ENCODE measurements at places on chromosomes 16 and 17.
A peak's percentile ranks its signal among the peaks of the same experiment; 100 is the strongest.

DNA sequence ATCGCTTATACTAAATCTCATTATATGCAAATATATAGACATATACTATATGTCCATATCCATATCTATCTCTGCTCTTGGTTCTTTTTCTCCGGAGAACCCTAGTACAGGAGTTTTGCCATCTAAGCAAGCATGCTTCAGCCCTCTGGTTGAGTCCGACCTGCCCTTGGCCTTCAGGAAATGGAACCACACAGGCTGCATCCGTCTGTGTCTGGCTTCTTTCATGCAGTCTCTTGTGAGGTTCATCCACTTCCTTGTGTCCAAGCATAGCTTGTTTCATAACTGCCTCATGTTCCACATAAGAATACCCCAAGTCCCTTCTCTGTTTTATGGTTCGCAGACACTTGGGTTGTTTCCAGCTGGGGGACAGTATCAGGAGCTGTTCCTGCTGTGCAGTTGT lies 16.8 kb downstream of the SNX20 start:
- no peak for DNase-seq

DNA sequence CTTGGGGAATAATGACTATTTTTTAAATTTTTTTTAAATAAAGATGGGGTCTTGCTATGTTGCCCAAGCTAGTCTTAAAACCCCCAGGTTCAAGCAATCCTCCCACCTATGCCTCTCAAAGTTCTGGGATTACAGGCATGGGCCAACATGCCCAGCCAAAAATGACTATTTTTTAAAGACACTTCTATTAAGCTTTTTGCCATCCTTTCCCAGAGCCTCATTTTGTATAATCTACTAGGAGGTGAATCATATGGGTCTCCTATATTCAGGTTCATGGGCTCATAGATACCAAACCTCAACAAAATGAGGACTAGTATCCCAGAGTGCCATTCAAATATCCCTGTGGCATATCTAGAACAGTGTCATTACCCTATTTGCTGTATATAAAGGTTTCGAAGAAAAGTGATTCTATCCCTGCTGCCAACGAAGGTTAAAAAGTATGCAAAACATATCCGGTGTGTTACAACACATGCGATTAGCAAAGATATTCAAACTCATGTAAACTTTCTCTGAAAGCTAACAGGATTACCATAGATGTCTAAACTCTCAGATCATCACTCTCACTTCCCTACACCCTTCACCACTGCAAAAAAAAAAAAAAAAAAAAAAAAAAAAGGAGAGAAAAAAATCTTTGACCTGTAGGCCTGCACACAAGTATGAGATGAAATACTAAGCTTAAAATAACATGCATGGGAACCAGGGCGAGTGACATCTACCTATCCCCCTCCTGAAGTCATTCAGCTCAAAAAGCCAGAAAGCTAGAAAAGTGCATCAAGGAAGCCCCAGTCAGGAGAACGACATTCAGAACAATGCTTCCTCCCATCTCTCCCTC lies 23.5 kb downstream of the XPO6 start:
- no peak for DNase-seq

- no peak for DNase-seq
These were observed 166.3 kb downstream of the CMIP start for GRCh38 chr16:81610936-81611335.

GRCh38 chr16:72502594-72503005 lies 330.6 kb upstream of the PMFBP1 start:
- no peak for DNase-seq

GRCh38 chr16:87487361-87487924 lies 5.4 kb downstream of the ZCCHC14 start:
- DNase-seq = no peak

DNA sequence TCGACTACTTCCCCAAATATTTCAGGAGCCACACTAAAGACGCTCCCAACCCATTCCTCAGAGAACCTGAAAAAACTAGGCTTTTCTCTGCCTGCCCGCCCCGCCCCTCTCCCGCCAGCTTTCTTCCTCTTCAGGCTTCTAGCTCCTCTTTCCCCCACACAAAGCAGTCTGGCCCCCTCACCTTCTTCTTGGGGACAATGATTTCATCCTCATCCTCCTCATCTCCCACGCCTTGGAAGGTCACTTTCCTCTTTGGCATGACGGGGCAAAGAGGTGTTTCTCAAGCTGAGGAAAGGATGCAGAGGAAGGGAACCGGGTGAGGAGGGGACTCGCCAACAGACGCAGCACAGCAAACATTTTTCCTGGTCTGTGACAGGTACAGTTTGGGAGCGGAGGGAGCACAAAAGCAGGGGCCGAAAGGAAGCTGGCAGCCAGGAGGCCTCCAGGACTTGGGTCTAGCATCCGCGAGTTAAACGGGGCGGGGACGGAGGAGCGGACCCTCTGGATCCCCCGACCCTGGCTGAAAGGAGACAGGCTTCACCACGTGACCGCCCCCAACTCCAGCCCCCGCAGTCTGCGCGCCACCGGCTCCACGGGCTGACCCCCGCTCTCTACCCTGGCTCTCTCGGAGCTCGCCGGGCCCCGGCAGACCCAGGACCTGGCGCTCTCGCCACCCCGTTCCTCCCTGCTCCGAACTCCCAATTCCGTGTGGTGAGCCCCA lies 525 bp downstream of the CD2BP2 start:
- no peak for DNase-seq

DNA sequence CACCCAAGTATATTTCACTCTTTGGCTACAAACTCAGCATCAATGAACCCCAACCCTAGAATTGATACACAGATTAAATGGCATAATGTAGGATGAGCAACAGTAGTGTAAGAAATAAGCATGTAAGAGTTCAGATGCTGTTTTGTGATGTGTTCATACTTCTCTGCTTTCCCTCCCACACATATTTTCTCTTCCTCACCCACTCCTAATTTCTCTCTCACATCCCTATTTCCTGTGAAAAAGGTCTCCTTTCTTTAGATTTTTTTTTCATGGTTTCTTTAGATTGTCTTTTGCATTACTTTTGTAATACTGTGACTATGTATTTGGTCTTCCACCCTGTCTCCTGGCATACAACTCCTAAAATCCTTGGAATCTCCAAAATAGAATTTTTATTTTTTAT lies 21.7 kb downstream of the CREBBP start:
- no peak for DNase-seq

GRCh38 chr17:3738562-3739295 lies 15.0 kb downstream of the HASPIN start:
- DNase-seq = no peak

GRCh38 chr16:8581831-8582580 lies 8.3 kb downstream of the TMEM114 start:
- peak; percentile 52 for DNase-seq

DNA sequence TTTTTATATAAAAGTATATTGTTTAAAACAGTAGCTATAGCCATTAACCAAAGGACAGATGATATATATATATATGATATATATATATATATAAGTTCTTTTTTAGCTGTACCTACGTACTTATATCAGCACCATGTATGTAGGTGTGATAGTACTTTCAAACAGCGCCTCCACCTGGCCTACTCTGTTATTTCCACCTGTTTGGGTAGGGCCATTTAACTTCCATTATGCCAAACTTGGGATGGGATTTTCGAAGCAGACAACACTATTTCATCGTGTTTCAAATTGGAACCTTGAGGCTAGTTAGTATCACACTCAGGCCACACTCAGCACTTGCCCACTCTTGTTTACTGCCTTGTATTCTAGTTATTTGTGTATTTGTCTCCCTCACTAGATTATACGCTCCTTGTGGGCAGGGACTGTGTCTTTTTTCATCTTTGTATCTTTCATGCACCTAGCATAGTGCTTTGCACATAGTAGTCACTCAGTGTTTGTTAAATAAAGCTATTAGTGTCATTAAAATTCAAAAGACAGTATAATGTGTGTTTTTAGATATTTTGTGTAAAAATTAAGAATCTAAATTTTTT lies 11.8 kb upstream of the CLTC start:
- no peak for DNase-seq

- DNase-seq = peak; percentile 45
These were observed 658 bp downstream of the SYNRG start for GRCh38 chr17:37608351-37609169.

GRCh38 chr16:9139965-9140364 lies 48.5 kb downstream of the HAPSTR1 start:
- DNase-seq = no peak

DNA sequence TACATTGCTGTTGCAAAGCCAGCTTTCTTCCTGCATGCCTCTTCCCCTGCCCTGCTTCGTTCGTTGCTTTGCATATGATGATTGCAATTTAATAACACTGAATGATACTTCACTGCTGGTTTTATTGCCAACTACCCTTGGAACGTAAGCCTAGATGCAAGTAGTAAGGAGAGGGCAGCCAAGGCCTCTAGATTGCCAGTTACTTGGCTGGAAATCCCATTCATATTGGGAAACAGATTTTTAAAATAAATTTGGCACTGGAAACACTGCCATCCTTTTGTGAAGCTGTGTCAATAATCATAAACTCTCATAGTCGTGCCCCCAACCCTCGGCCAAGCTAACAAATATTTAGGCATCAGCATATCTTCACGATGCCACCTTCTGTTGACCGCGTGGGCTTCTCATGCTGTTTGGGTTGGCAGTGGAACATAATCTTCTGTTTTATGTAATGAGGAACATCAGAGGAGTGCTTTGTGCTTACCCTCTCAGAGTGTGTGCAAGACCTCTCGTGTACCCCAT lies 86.5 kb downstream of the MAP2K6 start:
- no peak for DNase-seq

GRCh38 chr16:26856271-26856670 lies 210.5 kb upstream of the C16orf82 start:
- peak; percentile 8 for DNase-seq

DNA sequence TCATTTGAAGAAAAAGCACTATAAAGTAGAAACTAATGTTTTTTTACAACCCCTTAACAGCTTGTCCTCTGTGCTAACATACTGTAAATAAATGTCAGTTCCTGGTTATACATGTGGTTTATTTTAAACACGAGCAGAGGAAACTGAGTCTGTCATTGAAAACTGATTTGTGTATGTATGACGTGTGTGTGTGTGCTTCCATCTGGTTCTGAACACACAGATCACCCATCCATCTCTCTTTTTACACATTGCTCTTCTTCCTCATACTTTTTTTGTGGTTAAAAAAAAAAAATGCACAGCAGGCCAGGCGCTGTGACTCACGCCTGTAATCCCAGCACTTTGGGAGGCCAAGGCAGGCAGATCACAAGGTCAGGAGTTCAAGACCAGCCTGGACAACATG lies 49.5 kb downstream of the ZNF423 start:
- DNase-seq = no peak

GRCh38 chr16:80564394-80564793 lies 23.6 kb downstream of the DYNLRB2 start:
- DNase-seq = no peak

- DNase-seq = no peak
These were observed 194.3 kb downstream of the ZNF423 start for GRCh38 chr16:49661465-49662187.

DNA sequence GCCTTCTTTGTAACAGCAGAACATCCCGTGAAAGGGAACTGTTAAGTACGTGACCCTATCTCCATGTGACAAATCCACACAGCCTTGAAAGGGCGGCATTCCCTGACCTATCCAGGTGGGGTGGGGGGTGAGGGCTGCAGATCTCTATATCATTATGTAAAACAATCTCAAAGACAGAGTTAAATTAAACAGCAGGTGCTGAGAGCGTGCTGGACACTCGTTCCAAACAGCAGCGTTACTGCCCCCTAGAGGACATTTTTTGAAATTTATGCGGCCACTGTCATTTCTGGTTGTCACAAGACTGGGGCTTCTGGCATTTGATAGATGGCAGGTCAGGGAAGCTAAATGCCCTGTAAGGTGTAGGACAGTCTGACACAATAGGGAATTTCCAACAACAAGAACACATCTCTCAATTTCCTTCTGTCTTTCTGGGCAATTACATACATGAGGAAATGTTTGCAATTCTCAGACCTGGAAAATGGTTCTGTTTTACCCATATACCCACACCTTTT lies 6.7 kb upstream of the SLC25A39 start:
- no peak for DNase-seq

DNA sequence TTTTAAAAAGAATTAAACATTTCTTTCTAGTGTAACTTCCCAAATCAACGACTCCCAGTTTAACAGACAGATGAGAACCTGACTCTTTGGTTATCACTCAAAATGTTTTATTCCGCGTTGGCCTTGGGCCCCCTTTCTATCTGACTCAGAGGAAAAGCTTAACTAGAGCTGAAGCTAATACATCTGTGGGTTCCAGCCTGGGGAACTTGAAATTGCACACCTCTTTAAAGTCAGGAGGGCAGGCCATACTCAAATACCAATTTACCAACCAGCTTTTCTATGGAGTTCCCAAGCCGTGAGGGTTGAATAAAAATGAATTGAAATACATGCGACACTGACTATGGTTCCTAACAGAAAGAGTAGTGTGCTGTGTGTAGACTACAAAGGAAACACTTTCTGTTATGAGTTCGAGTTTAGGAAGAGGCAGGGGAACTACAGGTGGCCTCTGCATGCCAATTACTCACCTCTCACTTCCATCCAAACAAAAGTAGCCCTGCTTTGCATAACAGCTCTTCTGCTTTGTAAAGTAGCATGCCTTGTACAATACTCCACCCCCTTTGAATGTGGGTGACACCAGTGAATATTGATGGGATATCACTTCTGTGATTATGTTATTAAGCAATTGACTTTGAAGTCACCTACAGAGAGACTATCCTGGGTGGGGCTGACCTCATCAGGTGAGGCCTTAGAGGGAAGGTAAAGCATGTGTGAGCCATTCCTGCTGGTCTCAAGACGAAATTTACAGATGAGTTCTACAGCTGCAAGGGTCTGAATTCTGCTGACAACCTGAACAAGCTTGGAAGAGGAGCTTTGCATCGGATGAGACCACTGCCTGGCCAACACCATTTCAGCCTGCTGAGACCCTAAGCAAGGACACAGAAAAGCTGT lies 92.1 kb downstream of the WDR59 start:
- DNase-seq = no peak

- DNase-seq = no peak
These were observed 10.2 kb downstream of the NARF start for GRCh38 chr17:82468692-82469091.

DNA sequence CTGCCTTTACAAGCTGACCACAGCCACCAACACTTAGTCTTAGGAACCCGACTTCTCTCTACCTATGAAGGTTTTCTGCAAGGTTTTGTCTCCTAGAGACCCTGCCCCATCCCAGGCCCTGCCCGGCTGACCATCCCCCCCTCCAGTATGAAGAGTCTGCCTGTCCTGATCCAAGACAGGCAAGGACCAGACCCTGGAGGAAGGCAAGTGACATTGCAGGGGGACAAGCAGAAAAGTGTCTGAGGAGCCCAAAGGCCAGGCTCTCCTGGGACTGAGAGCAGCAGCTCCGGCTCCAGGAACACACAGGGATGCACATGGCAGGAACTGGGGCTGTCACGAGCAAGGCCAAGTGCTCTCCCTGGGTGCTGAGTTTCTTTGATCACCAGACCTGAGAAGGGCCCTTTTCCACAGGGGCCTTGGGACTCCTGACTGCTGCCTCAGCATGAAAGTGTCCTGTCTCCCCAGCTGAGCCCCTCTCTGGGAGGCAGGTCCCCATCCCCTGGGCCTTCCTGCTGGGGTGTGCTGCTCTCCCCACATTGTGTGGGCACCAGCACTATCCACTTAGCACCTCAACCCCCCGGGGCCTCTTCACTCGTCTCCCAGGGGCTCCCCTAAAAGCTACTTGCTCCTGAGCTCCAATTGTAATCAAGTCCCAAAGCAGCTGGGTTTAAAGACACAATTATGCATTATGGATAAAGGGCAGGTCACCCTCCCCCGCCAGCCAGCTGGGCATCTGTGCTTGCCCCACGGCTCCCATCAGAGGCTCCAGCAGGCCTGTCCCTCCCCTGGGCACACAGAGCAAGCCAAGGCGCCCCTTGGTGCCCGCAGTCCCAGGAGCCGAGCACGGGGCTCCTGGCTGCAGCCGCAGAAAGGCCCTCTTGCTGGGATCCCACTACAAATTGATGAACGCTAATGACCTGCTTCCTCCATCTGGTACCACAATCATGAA lies 11.6 kb upstream of the CACNG4 start:
- peak; percentile 69 for DNase-seq
